ENCODE measurements at places on chromosomes 11 and 22.

DNA sequence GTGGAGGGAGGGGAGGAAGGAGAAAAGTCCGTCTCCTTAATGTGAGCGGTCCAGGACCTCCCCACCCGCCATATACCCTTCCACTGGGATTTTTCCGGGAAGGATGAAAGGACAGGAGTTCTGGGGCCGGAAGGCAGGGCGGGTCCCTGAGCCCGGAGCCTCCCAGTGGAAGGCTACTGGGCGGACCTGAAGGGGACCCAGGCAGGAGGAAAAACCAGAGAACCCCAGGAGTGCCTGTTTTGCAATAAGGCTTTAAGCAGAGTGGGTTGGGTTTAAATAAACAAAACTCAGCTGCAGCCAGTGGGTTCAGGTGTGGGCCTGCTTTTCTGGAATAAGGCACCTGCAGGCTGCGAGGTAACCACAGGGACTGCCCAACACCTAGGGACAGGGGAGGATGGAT lies 1.7 kb upstream of the CELSR1 start:
- DNase-seq = no peak

GRCh38 chr11:118200497-118200896 lies 24.1 kb upstream of the SCN2B start:
- DNase-seq = no peak

- no peak for DNase-seq
Observed at GRCh38 chr11:77418971-77419597, 54.8 kb downstream of the PAK1 start.

DNA sequence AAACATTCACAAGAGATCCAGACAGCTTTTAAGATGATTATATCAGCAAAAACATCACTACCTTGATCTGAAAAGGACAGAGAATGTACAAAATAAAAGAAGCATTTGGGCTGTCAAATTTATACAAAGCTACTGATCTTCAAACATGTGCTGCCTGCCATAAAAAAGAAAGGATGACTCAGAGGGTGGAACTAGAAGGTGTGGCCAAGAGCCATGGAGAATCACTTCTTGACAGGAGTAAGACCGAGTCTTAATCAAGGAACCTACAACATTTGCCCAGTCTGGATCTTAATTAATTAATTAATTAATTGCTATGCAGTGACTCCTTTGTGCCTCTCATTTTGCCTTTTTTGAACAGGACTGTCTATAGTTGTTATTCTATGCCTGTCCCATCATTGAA lies 33.2 kb downstream of the C11orf96 start:
- DNase-seq = no peak

GRCh38 chr11:120318906-120319305 lies 6.2 kb upstream of the TLCD5 start:
- no peak for DNase-seq

DNA sequence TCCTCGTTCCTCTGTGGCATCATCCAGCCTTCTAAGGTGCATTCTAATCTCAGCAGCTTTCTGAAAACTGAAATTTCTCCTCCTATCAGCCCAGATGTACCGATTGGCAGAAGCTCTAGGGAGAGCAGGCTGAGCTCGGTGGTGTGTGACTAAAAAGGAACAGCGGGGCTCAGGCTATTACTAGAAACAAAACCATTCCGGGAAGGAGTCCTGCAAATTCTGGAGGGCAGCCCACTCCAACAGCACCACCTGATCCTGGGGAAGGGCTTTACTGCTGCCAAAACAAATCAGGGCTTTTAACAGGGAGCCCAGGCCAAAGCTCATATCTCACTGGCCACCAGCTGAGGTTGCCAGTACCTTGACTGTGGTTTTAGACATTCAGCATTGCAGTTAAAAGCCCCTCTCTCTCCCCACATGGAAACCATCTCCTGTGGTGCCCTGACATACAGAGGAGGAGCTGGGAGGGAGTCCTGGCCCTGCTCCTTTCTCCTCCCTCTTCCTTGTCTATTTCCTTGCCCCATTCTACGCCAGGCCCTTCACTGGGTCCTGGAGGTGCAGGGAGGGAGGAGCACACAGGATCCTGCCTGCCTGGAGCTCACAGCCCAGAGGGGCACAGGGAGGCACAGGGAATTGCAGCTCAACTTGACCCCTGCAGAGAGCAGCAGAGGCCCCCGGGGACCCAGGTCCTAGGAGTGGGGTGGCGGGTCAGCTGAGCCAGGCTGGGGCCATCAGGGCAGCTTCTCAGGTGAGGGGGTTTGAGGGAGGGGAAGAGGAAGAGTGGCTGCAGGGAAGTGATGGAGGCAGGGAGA lies 889 bp downstream of the PLAAT4 start:
- peak; percentile 75 for DNase-seq

DNA sequence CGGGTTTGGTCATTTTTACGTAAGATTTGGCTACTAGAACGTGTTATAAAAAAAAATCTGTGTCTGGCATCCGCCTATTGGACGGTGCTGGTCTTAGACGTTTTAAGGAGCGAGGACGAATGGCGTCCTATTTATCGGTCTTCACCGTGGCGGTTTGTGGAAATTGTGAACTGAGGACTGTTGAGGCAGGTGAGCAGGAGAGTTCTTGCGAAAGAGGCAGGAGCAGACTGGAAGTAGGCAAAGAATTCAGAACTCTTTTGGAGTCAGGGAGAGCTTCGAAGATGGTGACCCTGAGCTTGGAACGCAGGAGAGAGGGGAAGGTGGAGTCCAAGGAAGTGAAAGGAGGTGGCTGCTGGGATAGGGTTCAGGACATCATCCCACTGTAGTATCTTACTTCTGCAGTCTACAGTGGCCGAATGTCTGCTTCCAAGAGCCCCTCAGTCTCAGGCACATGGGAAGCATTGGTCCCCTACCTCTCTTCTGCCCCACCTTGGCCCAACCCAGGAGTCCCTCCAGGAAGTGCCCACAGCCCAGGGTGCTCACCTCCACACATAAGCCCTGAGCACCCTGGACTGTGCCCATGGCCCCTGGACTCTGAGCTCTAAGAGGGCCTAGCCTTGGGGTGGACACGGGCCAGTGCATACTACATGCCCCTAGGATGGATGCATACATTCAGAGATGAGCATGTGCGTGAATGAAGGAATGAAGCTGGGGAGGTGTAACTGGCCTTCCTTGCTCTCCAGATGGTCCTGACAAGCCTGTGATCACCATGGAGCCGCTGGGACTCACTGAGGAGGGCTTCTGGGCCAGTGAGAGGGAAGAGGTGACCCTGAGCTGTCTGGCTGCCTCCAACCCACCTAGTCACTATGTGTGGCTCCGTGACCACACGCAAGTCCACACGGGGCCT lies 3.7 kb downstream of the VSIG10L2 start:
- DNase-seq = no peak

Measured in substantia nigra (tissue), 51 donors.